ENCODE measurements at places on chromosomes 1 and 21.

DNA sequence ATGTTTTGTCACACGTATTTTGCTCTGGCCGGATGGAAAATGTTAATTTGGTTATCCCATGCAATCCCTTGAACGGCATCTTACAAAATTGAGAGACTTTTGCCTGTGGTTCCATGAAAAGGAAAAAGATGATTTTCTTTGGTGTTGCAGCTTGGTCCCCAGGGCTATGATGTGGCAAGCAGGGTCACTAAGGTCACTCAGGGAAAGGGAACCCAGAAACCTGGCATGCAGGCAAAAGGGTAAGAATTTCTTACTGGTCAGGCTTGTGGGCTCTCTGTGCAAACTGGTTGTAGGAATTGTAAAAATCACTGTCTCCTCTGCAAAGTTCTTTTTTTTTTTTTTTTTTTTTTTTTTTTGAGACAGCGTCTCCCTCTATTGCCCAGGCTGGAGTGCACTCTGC lies 48.4 kb upstream of the NBPF3 start:
- no peak for DNase-seq

DNA sequence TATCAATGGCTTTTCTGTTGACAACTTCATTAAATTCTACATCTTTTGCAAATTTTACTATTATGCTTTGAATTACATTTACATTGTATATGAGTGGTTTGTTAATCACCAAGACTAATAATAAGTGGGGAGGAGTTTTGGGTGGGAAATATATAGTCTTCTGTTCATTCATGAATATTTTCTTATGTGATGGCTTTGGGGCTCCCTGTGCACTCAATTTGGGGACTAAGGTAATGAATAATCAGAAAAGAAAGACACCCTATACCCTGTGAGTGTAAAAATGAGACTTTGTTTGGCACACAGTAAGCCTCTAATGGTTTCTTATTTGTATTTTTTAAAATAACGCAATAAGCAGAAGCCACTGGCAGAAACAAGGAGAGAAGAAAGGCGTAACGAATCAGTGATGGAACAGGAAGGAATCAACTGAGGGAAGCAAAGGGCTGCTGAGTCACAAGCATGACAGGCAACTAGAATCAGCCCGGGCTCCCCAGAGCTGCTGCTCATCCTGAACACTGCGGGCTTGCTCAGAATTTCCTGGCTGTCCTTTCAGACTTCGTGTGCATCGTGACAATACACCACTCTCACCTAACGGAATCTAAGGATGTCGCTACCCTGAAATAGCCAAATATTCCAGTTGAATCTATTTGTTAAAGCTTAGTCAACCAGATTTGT lies 20.8 kb upstream of the RGS2 start:
- no peak for DNase-seq

DNA sequence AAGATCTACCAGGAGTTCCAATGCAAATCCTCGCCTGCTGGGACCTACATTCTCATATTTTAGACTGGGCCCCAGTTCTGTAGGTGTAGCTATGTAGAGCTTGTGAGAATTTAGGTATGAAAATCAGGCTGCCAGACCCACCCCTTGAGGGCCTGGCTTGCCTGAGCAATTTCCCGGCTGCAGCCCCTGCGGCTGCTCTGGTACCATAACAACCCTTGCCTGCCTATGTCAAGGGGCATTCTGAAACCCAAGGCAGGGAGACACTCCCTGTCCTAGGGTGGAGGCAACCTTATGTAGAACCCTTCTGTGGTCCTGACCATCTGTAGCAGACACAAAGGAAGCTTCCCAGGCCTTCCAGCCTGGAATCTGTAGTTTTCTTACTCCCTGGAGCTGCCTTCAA lies 28.4 kb downstream of the VTCN1 start:
- DNase-seq, result no peak

GRCh38 chr1:39590546-39590945 lies 14.0 kb upstream of the PABPC4 start:
- no peak for DNase-seq

- DNase-seq, result no peak
Measured at GRCh38 chr1:235397733-235398132, 30.5 kb downstream of the TBCE start.

DNA sequence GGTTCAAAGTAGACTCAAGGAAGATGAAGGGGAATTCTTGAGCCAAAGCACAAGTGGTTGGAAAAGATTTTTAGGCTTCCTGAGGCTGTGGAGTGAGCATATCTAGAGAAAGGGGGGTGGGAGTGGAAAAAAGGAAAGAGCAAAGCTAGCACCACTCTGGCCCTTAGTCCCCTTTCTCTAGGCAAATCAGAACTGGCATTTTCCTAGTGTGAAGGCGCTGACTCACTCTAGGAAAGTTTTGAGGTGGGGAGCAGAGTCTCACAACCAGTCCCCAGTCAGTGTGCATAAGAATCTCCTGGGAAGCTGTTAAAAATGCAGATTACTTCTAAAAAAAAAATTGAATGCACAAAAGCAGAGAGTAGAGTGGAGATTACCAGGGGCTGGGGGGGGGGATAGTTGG lies 3.4 kb upstream of the GPR89B start:
- no peak for DNase-seq

- DNase-seq, result no peak
Measured at GRCh38 chr21:15774590-15774989, 44.8 kb downstream of the USP25 start.

- no peak for DNase-seq
Measured at GRCh38 chr1:22761821-22762220, 51.2 kb downstream of the EPHB2 start.

DNA sequence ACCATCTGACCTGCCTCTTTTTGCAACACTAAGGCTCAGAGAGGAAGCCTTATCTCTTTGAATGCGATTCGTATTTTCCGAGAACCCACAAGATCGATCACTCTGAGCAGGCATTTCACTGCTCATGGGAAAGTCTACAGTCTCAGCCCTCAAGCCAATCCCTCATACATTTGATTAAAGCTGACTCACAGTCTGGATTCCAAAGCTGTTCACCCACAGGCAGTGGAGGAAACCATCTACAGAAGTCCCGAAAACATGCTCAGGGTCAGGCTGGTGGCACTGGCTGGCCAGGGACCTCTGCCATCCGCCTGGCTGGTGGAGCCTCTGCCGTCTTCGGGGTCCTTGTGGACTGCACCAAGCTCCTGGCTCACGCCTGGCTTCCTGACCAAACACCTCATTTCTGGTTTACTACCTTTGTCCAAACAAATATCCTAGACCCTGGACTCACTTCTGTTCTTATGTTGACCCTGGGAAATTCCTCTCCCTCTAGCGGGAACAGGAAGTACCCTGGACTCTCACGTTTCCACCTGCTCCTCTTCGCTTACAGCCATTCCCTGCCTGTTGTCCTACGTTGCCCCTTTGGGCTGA lies 650.0 kb downstream of the SMYD3 start:
- no peak for DNase-seq

DNA sequence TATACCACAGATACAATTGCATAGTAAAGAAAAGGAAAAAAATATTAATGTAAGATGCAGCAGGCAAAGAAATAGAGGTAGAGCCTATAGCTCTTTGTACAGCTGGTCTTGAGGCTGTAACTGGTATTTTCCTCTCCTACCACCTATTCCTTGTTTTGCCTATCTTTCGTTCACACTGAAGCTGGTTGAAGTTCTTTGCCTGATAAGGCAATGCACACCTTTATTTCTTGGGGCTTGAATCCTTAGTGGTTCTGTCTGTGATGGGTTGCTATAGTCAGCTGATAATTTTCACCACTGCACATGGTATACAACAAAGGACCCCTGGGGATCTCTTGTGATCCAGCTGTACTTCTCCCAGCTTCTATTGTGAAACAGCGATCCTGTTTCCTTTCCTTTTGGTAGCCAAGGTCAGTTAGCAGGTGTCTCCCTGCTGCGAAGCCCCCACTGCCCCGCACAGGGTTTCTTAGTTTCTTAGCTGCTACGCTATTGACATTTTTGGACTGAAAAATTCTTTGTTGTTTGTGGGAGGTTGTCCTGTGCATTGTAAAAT lies 9.9 kb upstream of the TSNAX start:
- no peak for DNase-seq

DNA sequence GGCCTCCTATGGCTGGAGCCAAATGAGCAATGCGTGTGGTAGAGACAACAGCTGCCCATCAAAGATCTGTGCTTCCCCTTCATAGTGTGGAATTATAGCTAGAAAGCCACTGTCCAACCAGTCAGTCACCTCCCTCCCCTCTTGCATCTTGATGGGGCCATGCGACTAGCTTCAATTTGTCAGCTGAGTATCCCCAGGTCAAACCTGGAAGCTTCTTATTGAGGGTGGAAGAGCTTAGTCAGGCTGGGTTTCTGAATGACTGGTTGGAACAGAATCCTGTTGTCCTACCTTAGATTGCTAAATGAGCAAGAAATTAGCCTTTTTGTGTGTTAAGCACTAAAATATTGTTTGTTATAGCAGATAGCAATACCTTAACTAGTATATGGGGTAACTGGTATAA lies 625.4 kb downstream of the PTPRC start:
- DNase-seq, result peak; percentile 7

GRCh38 chr1:248858096-248858890 lies 592 bp downstream of the ZNF692 start:
- peak; percentile 34 for DNase-seq

- no peak for DNase-seq
Measured at GRCh38 chr1:190373705-190374336, 103.8 kb downstream of the BRINP3 start.

DNA sequence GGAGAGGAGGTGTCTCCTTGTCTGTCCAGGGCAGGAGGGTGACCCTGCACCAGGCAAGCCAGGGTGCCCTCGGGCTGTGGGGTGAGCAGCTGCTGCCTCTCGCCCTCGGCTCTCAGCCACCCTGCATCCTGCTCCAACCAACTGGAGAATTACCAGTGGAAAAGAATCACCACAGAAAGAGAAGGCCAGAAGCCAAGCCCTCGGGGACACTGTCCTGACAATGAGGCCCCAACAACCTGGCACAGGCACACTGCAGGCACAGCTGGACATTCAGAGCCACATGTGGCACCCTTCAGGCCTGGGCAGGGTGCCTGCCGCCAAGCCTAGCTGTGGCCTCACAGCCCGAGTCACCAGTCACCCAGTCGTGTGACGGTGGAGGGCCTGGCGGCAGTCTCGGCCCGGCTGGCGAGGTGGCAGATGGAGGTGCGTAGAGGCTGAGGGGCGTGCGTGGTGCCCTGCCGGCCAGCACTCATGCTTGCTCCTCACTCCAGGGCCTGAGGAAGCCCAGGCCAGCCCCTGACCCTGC lies 12.0 kb downstream of the MEGF6 start:
- no peak for DNase-seq

DNA sequence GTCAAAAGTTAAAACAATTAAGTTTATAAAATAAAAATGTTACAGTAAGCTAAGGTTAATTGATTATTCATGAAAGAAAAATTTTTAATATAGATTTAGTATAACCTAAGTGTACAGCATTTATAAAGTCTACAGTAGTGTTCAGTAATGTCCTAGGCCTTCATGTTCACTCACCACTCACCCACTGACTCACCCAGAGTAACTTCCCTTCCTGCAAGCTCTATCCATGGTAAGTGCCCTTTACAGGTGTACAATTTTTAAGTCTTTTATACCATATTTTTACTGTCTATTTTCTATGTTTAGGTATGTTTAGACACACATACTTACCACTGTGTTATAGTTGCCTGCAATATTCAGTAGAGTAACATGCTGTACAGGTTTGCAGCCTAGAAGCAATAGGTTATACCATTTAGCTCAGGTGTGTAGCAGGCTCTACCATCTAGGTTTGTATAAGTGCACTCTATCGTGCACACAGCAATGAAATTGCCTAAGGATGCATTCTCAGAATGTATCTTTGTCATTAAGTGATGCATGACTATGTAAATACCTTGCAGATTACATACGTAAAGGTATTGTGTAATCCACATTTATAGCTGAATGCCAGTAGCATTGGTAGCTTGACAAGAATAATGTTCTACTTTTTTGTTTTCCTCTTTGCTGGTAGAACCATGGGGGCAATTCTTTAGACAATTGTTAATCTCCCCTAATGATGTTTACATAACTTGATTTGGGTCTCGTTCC lies 35.7 kb upstream of the GPR88 start:
- DNase-seq, result no peak

DNA sequence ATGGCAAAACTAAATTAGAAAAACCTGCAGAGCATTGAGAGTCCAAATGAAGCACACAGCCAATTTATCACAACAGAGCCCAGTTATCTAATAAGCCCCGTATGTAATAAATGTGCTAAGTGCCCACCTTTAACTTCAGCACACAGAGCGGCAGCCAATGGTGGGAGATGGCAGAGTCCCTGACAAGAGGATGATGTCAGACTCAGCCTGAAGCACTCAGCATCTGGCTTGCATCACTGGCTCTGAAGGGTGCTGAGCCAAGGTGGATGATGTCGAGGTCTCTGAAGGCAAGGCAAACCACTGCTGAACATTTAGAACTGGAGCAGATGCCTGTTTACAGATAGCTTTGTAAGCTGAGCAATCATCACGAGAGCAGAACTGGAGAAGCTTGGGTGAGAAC lies 118.3 kb downstream of the NUF2 start:
- DNase-seq, result no peak

- DNase-seq, result no peak
Measured at GRCh38 chr1:118954301-118954905, 33.7 kb downstream of the TBX15 start.

GRCh38 chr1:77680173-77680572 lies 2.3 kb downstream of the ZZZ3 start:
- no peak for DNase-seq

DNA sequence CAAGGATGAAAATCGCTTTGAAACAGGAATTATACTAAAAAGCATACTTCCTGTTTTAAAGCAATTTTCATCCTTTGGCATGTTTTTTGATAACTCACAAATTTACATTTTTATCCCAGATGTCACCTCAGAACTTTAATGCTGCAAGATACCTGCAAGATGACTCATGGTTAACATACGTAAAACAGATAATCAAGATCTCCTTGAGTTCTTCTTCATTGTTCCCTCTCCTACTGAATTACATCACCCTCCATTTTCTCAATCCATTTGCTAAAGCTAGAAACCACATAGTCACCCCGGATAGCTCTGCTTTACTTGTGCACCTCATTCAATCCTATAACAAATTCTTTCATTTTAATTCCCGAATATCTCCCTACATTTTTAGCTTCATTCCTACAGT lies 1114.2 kb downstream of the PLA2G4A start:
- no peak for DNase-seq

Data from activated naive CD4-positive, alpha-beta T cell treated with anti-CD3 and anti-CD28 coated beads, Interleukin-2, amount 50 U/mL, for 72 hours (primary cell).